ENCODE measurements at places on chromosomes 1 and 21.
A peak's percentile ranks its signal among the peaks of the same experiment; 100 is the strongest.

DNA sequence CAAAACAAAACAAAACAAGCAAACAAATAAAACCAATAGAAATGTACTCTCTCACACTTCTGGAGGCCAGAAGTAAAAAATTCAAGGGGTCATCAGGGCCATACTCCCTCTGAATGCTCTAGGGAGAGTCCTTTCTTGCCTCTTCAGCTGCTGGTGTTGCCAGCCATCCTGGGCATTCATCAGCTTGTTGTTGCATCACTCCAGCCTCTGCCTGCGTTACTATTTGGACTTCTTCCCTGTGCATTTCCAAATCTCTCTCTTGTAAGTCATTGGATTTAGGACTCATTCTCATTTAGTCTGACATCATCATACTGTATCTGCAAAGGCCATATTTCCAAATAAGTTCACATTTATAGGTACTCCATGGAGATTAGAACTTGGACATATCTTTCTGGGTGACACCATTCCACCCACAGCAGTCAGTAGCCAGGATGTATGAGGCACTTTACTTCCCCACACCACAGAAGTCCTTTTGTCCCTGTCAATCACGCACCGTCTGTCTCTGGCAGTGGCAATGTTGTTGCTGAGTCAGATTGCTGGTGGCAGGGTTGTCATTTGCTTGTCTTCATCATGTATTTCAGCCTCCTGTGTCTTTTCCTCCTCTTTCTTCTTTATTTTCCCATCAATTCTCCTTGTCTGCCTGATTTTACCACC, 151.0 kb upstream of the KCNJ6 start:
- no peak for DNase-seq
- H3K4me1 ChIP-seq: no peaks in the 10 kb centered on the region
- H3K4me3 ChIP-seq: no peak overlapping the region

- H3K4me3 ChIP-seq: no peak overlapping the region
- no peaks in the 10 kb centered on the region for H3K27me3 ChIP-seq
- H3K36me3 ChIP-seq: no peaks in the 10 kb centered on the region
- no peak overlapping the region for H3K27ac ChIP-seq
- H3K4me1 ChIP-seq: no peaks in the 10 kb centered on the region
These were observed 32.1 kb upstream of the EPHX4 start for GRCh38 chr1:91997607-91998195.

DNA sequence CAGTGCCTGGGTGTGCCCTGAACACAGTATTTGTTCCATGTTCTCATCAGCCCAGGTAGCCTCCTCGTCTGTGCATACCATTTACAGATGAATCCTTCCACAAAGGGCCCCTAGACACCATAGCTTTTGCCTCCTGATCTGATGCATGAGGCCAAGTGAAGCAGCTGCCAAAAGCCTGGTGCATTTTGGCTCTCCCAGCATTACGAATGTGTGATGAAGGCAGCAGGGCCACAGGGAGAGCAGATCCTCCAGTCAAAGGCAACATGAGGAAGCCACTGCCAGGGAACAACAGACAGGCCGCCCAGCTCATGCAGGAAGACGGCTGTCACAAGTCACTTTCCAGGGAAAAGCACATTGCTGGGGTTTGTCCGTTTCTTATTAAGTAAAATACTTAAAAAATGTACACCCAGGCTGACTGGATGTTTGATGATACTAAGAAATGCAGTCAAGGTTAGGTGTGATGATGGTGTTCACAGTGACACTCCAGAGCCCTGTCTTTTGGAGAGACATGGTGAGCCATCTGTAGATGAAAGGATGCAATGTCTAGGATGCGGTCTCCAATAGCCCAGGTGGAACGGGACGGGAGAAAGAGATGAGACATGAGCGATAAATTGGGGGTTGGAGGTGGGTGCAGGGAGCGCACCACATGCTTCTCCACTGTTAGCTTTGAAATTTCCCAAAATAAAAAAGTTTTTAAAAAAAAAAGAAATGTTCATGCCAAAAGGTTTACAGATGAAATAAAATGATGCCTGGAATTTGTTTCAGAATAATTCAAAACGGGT, 48.7 kb downstream of the NPHP4 start:
- no peaks in the 10 kb centered on the region for H3K4me1 ChIP-seq
- H3K4me3 ChIP-seq: no peak overlapping the region
- DNase-seq: no peak
- H3K36me3 ChIP-seq: no peaks in the 10 kb centered on the region
- H3K27me3 ChIP-seq: no peaks in the 10 kb centered on the region

GRCh38 chr1:207024202-207025145, 8.1 kb downstream of the C1orf116 start:
- no peak overlapping the region for H3K4me3 ChIP-seq
- H3K27me3 ChIP-seq: no peaks in the 10 kb centered on the region
- H3K36me3 ChIP-seq: no peaks in the 10 kb centered on the region
- H3K4me1 ChIP-seq: peaks cover 22% of the 10 kb centered on the region
- no peak overlapping the region for H3K27ac ChIP-seq
- no peak for DNase-seq

GRCh38 chr1:19765623-19766022, 34.1 kb downstream of the TMCO4 start:
- H3K27ac ChIP-seq: no peak overlapping the region
- no peak for DNase-seq
- no peak overlapping the region for H3K4me3 ChIP-seq
- no peaks in the 10 kb centered on the region for H3K27me3 ChIP-seq
- H3K4me1 ChIP-seq: peaks cover 9% of the 10 kb centered on the region

DNA sequence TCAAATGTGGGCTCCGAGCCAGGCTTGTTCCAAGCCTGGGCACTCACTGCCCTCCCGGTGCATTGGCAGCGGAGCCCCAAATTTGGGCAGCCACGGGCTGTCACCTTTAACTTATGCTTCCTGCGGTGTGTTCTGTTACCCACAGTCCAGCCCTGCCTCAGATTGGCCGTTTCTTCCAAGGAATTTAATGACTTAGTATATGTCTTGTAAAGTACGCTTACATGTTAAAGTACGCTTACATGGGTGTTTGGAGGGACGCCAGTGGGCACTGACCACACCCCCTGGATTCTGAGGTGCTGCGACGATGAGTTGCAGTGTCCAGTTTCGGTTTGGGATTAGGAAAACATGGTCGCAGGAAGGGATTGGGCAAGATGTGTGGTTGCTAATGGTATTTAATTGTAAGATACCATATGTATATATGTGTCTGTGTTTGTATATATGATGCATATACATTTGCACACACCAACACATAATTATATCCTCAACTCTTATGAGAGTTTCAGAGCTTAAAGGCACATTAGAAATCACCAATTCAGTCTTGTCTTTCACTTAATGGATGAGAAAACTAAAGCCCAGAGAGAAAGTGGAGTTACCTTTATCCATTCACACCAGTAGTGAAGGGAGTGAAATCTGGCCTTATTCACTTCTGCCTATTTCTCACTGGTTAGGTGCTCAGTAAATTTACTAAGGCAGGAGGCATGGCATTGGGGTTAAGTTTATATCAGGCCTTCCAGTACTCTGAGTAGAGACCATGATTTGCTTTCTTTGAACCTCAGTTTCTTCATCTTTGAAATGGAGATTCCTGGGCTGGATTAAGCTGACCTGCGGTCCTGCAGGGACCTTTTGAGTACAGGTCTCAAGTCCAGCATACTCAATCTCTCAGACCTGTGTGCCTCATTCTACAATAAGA, 1.0 kb downstream of the SMYD2 start:
- DNase-seq: no peak
- H3K36me3 ChIP-seq: no peaks in the 10 kb centered on the region
- peak overlapping the region; percentile 93 for H3K4me3 ChIP-seq
- H3K27ac ChIP-seq: no peak overlapping the region

DNA sequence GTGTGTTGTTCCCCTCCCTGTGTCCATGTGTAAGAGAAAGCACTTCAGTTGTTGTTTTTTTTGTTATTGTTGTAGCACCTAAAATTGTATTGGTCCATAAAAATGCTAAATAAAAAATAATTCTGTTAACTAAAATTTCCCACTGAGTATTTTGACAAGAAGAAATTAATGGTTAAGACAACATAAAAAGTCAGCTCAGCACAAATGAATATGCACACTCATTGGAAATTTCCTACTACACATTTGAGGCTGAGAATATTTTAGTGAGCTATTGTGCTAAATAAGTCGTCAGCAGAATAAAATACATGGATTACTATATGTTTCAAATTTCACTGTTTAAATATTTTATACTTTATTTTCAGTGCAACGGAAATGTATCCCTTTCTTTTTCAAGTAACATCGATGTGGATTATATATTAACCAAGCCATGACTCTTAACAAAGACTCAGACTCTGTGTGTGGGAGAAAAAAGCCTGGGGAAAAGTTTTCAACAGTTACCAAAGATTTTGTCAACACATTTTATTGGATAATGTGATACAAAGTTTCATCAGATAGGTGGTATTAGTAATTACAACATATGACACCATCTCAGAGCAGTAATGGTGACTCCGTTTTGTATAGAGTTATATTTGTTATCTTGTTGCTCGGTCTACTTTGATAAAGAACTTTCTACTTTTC, 63.4 kb downstream of the LYPLAL1 start:
- no peak overlapping the region for H3K27ac ChIP-seq
- no peak for DNase-seq
- no peak overlapping the region for H3K4me3 ChIP-seq
- no peaks in the 10 kb centered on the region for H3K36me3 ChIP-seq
- H3K27me3 ChIP-seq: no peaks in the 10 kb centered on the region

DNA sequence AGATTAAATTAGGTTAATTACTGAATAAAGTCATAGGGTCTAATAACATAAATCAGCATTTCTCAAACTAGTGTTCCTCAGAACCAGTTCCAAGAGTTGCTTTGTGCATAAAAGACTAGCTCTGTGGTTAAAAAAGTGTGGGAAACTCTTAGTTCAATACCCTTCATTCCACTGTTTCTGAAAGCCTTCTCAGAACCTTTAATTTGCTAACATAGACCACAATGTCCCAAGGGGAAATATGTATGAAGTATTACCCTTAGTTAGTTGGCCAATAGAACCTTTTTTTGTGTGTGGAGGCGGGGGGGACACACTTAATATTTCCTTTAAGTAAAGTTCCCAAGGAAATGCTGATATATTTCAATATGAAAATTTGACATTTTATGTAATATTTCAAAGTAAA, 20.4 kb downstream of the ODF2L start:
- DNase-seq: no peak
- H3K36me3 ChIP-seq: peaks cover 18% of the 10 kb centered on the region
- no peak overlapping the region for H3K4me3 ChIP-seq
- H3K4me1 ChIP-seq: no peaks in the 10 kb centered on the region

DNA sequence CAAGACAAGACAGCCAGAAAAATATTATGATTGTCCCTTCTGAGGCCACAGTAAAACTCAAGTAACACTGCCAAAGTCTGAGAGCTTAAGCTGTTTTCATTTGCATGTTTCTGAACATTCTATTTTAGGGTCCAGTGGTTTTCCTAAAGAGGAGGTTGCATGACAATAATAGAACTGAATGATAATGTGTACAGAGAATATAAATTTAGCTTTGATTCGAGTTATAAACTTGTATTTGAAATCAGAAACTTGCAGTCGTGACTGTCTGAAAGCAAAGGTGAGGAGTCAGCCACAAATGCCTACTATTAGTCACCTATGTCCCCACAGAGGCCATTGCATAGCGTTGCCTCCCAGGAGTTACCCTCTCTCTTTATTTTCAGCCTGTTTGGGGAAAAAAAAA, 363.1 kb upstream of the ADGRL2 start:
- no peak overlapping the region for H3K4me3 ChIP-seq
- DNase-seq: no peak
- no peak overlapping the region for H3K27ac ChIP-seq
- H3K36me3 ChIP-seq: no peaks in the 10 kb centered on the region
- H3K27me3 ChIP-seq: no peaks in the 10 kb centered on the region

DNA sequence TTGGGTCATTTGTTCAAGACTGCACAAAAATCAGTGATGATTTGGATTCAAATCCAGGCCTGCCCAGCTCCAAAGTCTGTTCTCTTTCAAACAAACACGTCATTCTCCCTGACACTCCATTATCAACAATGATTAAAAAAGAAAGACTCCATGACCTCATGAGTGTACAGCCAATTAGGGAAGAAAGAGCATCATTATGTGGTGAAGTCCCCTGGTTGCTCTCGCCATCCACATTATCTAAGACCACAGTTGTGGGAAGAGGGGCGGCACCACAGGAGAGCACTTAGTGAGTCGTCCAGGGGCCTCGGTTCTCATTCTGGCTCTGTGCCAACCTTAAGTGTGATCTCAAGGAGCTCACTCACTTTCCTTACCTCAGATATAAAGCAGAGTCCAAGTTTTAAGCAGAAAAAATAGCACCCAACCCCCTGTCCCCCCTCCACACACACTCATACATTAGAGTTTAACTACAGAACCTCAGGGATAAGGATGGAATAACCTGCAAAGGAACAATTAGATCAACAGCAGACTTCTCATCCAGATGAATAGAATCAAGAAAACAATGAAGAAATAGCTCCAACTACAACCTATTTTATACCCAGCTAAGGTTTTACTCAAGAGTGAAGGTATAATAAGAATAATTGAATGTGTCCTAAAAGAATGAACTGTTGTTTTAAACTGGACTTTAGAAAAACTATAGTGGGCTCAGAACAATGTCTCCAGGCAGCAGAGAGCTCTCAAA, 47.8 kb downstream of the COL6A1 start:
- no peak overlapping the region for H3K4me3 ChIP-seq
- no peaks in the 10 kb centered on the region for H3K4me1 ChIP-seq
- H3K27ac ChIP-seq: peak overlapping the region; percentile 64

GRCh38 chr1:87122243-87122642, 206.4 kb upstream of the LMO4 start:
- no peak overlapping the region for H3K4me3 ChIP-seq
- no peak overlapping the region for H3K27ac ChIP-seq
- H3K4me1 ChIP-seq: no peaks in the 10 kb centered on the region
- H3K36me3 ChIP-seq: no peaks in the 10 kb centered on the region

DNA sequence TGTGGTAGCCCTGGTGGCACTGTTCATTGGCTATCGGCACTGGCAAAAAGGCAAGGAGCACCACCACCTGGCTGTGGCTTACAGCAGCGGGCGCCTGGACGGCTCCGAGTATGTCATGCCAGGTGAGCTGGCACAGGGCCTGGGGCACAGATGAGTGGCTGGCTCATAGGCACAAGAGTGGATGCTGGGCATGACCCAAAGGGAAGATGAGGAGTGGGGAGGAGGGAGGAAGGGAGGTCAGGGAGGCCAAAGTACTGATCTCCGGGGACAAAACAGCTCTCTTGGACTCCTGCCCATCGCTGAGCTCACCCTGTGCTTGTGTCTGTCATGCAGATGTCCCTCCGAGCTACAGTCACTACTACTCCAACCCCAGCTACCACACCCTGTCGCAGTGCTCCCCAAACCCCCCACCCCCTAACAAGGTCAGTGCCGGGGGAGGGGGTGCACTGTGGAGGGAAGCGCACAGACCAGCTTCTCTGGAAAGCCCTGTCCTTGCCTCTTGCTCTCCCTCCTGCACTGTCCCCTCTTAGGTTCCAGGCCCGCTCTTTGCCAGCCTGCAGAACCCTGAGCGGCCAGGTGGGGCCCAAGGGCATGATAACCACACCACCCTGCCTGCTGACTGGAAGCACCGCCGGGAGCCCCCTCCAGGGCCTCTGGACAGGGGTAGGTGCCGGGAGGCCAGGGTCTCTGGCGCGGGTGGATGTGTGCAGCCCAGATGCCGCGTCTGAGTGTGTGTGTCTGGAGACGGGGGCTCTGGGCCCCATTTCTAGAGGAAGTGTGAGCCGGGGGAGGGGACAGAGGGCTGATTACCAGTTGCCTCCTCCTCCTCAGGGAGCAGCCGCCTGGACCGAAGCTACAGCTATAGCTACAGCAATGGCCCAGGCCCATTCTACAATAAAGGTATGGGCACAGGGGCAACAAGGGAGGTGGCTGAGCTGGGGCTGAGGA, 7.3 kb upstream of the LRRC71 start:
- H3K27ac ChIP-seq: no peak overlapping the region
- no peak for DNase-seq
- no peaks in the 10 kb centered on the region for H3K36me3 ChIP-seq
- no peak overlapping the region for H3K4me3 ChIP-seq

Data from tibial nerve (tissue), 4 donors.